ENCODE measurements at places on chromosomes 16 and 17.

- no peak for DNase-seq
These were observed 44.7 kb downstream of the ABCC6 start for GRCh38 chr16:16178455-16179162.

DNA sequence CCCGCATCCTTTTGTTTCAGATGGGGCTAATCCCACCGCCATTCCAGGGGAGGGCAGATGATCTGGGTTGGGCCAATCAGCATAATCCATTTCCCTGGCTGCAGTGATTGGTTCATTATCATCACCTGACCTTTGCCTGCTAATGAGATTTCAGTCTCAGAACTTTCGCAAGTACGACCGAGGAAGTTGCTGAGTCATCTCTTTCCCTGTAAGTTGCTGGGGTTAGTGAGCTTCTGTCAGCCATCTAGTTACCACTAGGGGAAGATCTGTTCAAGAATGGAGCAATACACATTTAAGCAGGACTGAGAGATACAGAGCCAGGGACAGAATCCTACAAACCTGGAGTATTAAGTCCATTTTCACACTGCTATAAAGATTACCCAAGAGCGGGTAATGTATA lies 65.3 kb upstream of the NUDT7 start:
- no peak for DNase-seq

GRCh38 chr16:89502081-89502843 lies 5.9 kb upstream of the SPG7 start:
- DNase-seq: no peak

GRCh38 chr17:59401725-59402124 lies 70.3 kb downstream of the YPEL2 start:
- DNase-seq: no peak

DNA sequence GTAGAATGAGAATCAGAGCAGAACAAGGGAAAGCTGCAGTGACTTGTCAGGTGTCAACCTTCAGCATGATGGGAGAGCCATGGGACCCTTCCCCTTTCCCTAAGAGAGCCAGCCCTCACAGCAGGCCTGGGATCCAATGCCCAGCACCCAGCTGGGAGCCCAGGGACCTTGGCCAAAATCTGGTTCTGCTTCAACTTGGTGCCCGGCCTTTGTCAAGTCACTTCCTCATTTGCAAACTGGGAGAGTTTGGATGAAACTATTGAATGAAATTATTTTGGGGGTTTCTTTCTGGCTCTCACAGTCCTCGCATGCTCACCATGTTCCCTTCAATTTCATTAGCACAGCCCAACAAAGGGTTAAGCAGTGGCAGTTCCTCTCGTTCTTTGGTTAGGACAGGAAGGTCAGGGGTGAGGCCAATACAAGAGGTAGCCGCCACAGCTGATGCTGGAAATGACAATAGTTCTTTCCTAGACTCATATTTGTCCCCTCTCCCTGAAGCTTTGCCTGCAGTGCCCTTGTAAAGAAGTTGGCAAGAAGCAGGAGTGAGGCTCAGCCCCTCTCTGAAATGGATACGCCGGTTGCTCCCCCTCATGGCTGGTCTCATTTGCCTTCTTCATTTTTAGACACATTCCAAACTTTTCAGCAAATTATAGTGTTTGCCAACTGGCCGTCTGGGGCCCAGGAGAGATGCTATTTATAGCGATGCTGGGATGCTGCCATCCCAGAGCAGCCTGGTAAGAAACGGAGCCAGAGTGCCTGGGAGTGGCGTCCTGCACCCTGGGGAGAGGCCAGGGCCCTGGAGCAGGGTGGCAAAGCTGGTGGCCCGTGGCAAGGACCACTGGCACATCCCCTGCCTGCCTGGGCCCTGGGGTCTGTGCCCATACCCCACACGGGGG lies 34.5 kb upstream of the MEOX1 start:
- peak; percentile 42 for DNase-seq

DNA sequence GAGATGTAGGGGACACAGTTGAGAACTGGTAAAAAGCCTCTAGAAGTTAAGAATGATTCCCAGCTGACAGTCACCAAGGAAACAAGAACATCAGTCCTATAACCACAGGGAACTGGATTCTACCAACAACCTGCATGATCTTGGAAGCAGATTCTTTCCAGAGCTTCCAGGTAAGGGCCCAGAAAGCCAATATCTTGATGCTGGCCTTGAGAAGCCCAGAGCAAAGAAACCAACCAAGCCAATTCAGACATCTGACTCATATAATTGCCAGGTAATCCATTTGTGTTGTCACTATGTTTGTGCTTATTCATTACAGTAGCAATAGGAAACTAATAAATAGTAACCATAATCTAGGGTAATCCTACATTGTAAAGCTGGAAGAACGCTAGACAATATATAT lies 81.6 kb downstream of the CACNG1 start:
- DNase-seq: no peak

- DNase-seq: no peak
These were observed 149.6 kb downstream of the PITPNC1 start for GRCh38 chr17:67526700-67527099.

GRCh38 chr16:64977206-64977920 lies 144.5 kb downstream of the CDH11 start:
- no peak for DNase-seq

DNA sequence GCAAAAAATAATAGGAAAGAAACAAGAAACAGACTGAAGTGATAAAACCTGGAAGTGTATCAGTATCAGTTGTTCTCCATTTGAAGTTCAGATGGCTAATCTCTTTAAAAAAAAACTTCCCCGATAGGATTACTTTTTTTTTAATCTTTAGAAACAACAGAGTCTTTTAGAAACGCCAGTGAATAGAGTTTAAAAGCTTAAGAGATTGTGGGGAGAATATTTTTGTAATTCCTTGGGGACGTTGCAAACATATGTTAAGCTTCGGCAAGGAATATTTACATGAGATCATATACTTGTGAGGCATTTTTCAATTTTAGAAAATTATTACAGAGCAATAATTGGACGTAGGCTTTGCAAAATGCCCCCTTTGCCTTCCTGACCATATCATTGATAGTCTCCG lies 13.2 kb downstream of the MAF start:
- no peak for DNase-seq

GRCh38 chr16:68417711-68418301 lies 30.5 kb downstream of the SMPD3 start:
- no peak for DNase-seq

DNA sequence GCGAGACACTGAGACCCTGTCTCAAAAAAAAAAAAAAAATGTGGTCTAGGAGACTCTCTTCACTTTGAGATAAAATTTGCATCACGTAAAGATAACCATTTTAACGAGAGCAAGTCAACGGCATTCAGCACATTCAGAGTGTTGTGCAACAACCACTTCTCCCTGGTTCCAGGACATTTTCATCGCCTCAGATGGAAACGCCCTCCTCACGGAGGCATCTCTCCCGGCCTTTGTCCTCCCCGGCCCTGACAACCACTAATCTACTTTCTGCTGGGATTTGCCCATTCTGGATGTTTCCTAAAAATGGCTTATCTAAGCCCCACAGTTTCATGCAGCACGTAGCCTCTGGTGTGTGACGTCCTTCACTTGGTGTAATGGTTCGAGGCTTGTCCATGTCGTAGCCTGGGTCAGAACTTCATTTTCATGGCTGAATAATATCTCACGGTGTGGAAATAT lies 6.4 kb upstream of the NPRL3 start:
- DNase-seq: no peak

GRCh38 chr16:86667035-86667434 lies 88.7 kb downstream of the FOXL1 start:
- DNase-seq: no peak

DNA sequence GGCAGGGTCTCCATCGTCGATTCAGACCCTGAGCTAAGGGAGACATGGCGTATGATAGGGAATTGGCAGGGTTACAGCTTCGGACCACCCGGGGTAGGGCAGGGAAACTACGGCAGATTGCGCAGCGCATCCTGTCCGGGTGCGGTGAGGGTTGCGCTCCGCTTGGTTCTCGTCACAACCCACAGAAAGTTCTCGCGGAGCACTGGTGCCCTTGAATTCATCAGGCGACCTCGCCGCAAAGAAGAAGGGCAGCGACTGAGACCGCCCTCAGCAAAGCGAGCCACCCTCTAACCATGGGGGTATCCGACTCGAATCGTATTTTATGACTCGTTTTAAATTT lies 1.2 kb downstream of the HS3ST3B1 start:
- no peak for DNase-seq

DNA sequence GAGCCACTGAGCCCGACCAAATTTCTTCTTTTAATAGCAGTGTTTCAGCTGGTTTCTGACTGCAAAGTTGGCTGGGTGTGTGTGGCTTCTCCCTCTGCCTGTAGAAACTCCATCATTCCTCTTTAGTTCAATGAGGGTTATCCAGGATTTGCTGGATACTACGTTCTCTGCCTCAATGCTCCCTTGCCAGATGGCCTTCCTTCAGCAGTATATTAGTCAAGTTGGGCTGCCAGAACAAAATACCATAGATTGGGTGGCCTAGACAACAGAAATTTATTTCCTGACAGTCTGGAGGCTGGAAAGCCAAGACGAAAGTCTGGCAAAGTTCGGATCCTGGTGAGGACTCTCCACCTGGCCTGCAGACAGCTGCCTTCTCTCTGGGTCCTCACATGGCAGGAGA lies 103.7 kb downstream of the NOG start:
- no peak for DNase-seq

GRCh38 chr17:59561042-59561441 lies 4.4 kb upstream of the DHX40 start:
- no peak for DNase-seq

- DNase-seq: no peak
These were observed 111.2 kb downstream of the CCT6B start for GRCh38 chr17:34850023-34850422.

DNA sequence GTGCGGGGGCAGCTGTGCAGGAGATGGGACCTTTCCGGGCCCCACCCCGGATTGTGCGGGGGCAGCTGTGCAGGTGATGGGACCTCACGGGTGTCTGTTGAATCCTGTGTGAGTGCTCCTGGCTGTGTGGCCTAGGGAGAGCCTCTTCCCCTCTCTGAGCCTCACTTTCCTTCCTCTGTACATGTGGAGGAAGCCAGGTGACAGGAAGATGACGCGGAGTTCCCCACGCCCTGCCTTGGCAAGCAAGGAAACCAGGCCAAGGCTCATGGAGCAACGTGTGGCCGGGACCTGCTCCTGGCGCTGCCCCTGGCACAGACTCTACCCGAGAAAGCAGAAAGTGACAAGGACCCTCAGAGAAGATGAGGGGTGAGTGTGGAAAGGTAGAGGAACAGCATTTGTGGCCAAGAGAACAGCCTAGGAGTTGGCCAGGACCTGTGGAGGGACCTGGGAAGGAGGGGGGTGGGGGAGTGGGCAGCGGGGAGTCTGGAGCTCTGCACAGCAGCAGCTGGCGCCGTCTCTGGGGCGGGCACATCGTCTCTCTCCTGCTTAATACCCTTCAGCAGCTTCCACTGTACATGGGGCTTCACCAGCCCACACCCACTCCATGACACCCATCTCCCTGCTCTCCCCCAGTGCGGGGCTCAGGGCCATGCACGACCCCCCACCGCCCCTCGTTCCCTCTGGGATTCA lies 38.4 kb upstream of the PABPN1L start:
- no peak for DNase-seq

DNA sequence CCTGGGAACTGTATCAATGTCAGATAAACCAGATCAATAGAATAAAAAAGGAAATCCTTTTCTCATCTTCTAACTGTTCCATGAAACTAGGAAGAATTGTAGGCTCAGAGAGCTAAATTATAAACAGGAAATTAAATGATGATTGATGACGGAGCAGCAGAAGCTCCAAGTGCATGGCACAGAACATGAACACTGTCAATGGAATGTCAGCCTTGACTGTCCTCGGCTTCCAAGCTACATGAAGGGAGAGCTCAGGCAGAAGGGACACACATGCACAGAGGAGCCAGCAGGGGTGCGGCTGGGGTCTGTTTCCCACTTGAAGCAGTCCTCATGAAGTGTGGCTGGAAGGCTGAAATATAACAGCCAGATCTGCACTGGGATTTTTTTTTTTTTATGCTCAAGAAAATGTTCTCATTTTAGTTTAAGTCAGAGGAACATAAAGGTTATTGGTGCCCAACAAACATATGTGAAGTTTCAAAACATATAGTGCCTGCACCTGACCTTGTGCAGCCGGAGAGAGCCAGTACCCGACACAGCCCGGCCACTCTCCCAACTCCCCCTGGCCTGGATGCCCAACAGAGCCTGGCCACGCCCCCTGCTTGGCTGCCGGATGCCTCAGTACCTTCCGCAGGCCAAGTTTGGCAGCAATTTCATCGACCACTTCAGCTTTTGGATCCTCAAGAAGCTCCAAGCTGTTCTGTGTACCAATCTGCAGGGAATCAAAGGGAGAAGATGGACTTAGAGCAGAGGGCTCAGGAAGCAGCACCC lies 37.0 kb downstream of the NPLOC4 start:
- no peak for DNase-seq

DNA sequence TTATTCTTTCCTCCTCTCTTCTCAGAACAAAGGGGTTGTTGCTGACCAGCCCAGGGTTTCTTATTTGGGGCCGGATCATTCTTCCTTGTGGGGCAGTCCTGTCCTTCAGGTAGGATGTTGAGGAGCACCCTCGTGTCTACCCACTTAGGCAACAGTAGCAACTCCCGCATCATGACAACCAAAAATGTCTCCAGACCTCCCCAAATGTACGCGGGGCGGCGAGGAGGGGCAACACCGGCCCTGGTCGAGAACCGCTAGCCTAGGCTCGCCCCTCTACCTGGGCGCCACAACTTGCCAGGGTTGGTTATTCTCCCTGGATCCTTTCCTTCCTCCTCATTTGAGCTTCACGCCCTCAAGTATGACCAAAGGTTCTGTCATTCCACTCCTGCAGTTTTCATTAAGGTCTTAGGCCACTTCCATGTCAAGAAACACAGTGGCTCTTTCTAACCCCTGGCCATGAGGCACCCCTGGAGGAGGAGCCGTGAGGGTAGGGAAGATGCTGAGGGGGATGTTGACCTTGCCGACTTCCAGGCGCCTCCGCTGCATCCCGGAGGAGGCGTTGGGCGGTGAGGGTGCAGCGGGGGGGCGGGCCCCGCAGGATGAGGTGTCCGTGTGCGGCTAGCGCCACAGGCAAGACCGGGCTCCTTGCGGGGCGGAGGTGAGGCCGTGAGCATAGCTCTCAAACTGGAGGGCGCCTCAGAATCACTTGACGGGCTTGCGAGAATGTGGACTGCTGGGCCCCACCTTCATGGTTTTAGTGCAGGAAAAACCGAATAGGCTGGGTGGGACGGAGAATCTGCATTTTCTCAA lies 712 bp upstream of the SPECC1 start:
- peak; percentile 24 for DNase-seq

DNA sequence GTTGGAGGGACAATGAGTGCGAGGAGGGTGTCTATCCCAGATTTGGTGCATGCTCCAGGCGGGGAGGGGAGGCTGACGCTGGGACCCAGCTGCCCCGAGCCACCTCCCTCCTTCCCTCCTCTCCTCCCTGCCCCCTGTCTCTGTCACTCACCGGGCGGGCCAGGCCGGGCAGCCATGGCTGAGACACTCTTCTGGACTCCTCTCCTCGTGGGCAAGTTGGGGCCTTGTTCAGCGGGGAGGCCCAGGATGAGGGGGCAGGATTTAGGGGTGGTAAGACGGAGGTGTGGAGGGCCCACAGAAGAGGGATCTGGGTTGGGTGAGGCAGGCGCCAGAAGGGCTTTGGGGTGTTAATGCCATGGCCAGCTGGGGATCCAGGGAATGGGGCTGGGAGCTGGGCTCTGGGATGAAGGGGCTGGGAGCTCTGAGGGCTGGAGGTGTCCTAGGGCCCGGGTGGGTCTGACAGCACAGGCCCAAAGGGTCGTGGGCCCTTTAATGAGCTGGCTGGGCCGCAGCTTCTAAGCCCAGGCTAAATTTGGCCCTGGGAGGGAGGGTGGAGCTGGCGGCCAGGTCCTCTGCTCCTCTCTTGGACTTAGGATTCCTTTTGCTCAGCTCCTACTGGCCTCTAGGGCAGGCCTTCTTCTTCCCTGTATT lies at the start of gene SGCA:
Gene SGCA (plus strand): TSS at position 139 of the 651 bp plus-strand sequence. CDS start 36 bp downstream, at position 175.
- DNase-seq: no peak

- DNase-seq: no peak
These were observed 685.8 kb downstream of the WWOX start for GRCh38 chr16:78785218-78785617.
